A673 (cell line): ENCODE measurements at places on chromosomes 5 and 9. TPM values are rescaled to one million over a fixed set of nuclear protein-coding genes. Genes with fewer than 3 reads are reported as not detected.
A peak's percentile ranks its signal among the peaks of the same experiment; 100 is the strongest.

DNA sequence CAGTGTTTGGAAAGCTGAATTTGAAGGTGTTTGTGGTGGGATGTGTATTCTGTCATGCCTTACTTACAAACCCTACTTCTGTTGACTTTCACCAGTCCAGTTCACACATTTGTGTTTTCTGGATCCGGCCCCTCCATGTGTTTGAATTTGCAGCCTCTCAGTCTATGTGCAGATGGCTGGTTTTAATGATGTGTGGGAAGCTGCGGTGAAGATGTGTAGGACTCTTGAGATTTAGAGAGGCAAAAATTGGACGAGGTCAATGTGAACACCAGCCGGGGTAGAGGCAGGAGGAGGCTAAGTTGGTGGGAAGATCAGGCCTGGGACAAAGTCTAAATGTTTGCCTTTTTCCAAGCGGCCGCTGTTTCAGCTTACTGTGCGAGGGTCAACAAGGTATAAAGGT lies 115.4 kb upstream of the KLF9 start:
- H3K27me3 ChIP-seq: no peaks in the 10 kb centered on the region
- DNase-seq: no peak
- no peak overlapping the region for H3K27ac ChIP-seq

- H3K4me1 ChIP-seq: peaks cover 25% of the 10 kb centered on the region
- peaks cover 51% of the 10 kb centered on the region for H3K36me3 ChIP-seq
- H3K4me3 ChIP-seq: no peak overlapping the region
These were observed 179.0 kb downstream of the MAN2A1 start for GRCh38 chr5:109868737-109869136.

DNA sequence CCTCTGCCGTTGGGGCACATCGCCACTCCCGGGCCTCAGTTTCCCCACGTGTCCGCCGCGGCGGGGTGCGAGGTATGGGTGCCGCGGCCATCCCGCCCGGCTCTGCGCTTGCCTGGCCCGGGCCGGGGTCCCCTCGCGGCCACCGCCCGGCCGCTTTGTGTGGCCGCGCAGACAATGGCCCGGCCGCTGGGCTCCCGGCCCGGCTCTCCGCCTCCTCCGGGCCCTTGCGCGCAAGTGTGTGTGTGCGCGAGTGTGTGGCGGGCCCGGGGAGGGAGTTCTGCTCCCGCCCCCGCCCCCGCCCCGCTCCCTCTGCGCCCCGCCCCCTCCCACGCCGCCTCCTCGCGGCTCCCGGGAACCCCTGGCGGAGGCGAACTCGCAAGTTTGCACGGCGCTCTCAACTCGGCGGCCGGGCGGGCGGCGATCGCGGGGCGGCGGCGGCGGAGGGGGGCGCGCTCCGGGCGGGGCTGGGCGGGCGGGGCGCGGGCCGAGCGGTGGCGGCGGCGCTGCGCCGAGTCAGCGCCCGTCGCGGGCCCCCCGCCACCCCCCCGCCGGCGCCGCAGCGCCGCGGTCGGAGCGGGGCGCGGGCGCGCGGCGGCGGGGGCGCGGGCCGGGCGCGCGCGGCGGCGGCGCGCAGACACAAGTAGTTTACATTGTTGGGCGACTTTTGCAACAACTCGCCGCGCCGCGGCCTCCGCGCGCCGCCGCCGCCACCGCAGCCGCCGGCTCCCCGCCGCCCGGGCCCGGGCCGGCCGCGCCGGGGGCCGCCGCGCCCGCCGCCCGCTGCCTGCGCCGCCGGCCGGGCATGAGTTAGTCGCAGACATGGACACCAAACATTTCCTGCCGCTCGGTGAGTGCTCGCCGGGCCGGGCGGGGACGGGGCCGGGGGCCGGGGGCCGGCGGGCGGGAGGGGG lies at the start of gene RXRA:
Gene RXRA (plus strand): TSS at position 643 of the 911 bp plus-strand sequence. CDS start 177 bp downstream, at position 820.
- H3K36me3 ChIP-seq: no peaks in the 10 kb centered on the region
- peaks cover 55% of the 10 kb centered on the region for H3K4me1 ChIP-seq
- peak within 1 kb of the TSS; percentile 82 for H3K27ac ChIP-seq

- H3K27ac ChIP-seq: no peak overlapping the region
- peaks cover 7% of the 10 kb centered on the region for H3K27me3 ChIP-seq
- no peaks in the 10 kb centered on the region for H3K36me3 ChIP-seq
- no peak overlapping the region for H3K4me3 ChIP-seq
- no peaks in the 10 kb centered on the region for H3K4me1 ChIP-seq
These were observed 672.4 kb upstream of the GRAMD2B start for GRCh38 chr5:125750861-125751186.

DNA sequence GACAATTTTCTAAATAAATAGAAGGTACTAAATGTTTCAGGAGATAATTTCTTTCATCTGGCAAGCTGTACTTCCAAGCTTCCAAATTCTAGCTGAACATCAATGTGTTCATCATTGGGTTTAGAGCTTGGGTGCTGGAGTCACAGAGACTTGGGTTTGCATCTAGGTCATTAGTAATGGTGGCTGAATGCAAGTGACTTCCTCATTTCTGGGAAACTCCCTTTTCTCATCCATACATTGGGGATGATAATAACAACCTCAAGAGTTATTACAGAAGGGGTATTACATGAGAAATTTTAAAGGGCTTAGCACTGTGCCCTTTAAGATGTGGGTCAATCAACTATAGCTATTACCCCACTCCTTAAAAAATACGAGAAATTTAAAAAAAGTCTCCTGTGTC lies 41.1 kb upstream of the KLF4 start:
- H3K4me3 ChIP-seq: no peak overlapping the region
- no peaks in the 10 kb centered on the region for H3K36me3 ChIP-seq
- no peak overlapping the region for H3K27ac ChIP-seq
- no peaks in the 10 kb centered on the region for H3K4me1 ChIP-seq
- DNase-seq: no peak
- no peaks in the 10 kb centered on the region for H3K27me3 ChIP-seq

GRCh38 chr5:138632900-138633489 lies 57.8 kb upstream of the HSPA9 start:
- H3K27ac ChIP-seq: no peak overlapping the region
- no peaks in the 10 kb centered on the region for H3K4me1 ChIP-seq
- no peaks in the 10 kb centered on the region for H3K36me3 ChIP-seq
- no peaks in the 10 kb centered on the region for H3K27me3 ChIP-seq
- H3K4me3 ChIP-seq: no peak overlapping the region
- DNase-seq: peak; percentile 91

DNA sequence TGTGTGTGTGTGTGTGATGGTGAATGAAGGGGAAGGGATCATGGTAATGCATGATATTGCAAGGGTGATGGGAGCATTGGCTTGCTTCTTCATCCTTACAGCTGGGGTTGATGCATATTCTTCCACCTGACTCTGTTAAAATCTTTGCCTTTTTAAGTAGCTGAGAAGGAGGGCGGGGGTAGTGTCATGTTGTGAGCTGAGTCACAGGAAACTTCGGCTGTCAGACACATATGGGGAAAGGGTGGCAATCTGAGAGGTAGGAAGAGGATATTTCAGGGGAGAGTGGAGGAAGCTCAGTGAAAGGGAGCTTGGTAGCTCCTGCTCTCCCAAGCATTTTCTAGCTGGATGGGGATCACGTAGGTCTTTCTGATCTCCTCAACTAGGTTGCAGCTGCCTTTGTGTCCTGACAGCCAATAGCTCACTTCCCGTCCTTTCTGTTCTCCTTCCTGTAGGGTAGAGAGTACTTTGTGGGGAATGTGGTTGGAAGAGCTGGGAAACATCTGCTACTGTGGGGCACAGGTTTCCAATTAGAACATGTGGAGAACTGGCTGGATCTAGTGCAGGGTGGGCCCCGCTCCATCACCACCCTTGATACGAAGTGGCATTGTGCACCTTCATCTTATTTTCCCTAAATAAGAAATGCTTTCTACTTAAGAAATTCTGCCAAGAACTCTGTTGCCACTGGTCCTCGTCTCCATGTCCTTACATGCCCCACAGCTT lies 18.1 kb upstream of the CLK4 start:
- H3K36me3 ChIP-seq: no peaks in the 10 kb centered on the region
- H3K27me3 ChIP-seq: no peaks in the 10 kb centered on the region

DNA sequence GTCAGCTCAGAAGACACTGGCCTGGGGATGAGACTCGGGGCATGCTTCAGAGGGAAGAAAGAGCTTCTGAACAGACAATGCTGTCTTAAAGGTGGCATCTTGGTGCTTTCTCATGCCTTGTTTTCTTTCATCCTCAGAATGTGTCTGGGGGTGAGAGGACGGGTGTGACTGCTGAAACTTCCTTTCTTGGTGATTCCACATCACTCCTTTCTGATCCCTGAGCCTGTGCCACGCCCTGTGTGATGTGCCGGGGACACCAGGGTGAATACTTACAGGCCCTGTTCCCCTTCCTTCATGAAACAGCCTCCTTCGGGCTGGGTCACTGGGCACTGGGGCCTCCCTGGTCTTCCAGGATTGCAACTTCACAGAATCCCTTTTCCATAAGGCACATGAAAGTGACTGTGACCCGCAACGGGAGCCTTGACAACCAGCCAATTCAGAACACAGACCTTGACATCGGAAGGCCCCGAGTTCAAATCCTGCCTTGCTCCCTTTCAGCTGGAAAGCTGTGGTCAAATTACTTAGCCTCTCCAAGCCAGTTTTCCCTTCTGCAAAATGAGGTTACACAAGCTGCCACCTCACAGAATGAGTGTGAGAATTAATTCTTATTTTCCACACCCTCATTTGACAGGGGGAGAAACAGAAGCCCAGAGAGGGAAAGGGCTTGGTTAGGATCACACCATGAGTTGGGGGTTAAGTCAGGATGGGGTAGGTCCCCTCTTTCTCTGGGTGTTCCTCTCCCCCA lies 44.1 kb upstream of the IL17B start:
- H3K27me3 ChIP-seq: no peaks in the 10 kb centered on the region
- H3K4me1 ChIP-seq: peaks cover 8% of the 10 kb centered on the region
- no peak overlapping the region for H3K4me3 ChIP-seq
- H3K27ac ChIP-seq: no peak overlapping the region

- no peak overlapping the region for H3K27ac ChIP-seq
- no peaks in the 10 kb centered on the region for H3K36me3 ChIP-seq
- no peak for DNase-seq
- H3K4me3 ChIP-seq: no peak overlapping the region
- peaks cover 6% of the 10 kb centered on the region for H3K4me1 ChIP-seq
- H3K27me3 ChIP-seq: no peaks in the 10 kb centered on the region
These were observed 69.5 kb upstream of the UNC5A start for GRCh38 chr5:176740702-176741496.

GRCh38 chr9:129437626-129438323 lies 183.1 kb downstream of the C9orf50 start:
- peak overlapping the region; percentile 28 for H3K27ac ChIP-seq
- H3K4me3 ChIP-seq: peak overlapping the region; percentile 55
- H3K36me3 ChIP-seq: no peaks in the 10 kb centered on the region

DNA sequence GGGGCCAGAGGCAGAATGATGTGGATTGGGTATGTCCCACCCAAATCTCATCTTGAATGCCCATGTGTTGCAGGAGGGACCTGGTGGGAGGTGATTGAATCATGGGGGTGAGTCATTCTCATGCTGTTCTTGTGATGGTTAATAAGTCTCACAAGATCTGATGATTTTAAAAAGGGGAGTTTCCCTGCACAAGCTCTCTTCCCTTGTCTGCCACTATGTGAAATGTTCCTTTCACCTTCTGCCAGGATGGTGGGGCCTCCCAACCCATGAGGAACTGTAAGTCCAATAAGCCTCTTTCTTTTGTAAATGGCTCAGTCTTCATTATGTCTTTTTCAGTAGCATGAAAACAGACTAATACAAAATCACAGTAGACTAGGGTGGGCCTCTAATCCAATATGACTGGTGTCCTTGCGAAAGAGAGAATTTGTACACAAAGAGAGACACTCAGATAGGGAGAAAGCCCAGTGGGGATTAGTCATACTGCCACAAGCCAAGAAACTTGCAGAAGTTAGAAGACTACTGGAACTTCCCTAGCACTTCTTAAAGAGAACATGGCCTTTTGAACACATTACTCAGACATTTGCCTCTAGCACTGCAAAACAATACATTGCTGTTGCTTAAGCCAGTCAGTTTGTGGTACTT lies 68.4 kb downstream of the ANXA1 start:
- no peak overlapping the region for H3K27ac ChIP-seq
- H3K36me3 ChIP-seq: no peaks in the 10 kb centered on the region
- peak; percentile 55 for DNase-seq

GRCh38 chr9:126722922-126723806 lies 81.7 kb upstream of the ZBTB43 start:
- H3K4me1 ChIP-seq: peaks cover 20% of the 10 kb centered on the region
- no peaks in the 10 kb centered on the region for H3K36me3 ChIP-seq
- peak overlapping the region; percentile 74 for H3K4me3 ChIP-seq
- DNase-seq: peak; percentile 57

GFI1B gene
- total RNA-seq: not detected in 2 replicates

CYLC2 gene
- not detected in 2 replicates for total RNA-seq

ANKRD18A gene
- total RNA-seq: not detected in 2 replicates

TRIP13 gene
- total RNA-seq: 64.6 and 69.1 TPM in 2 replicates

TAS2R1 gene
- not detected in 2 replicates for total RNA-seq
